T-helper 17 cell (primary cell): ENCODE measurements at places on chromosomes 2 and 18. TPM values are rescaled to one million over a fixed set of nuclear protein-coding genes. Genes with fewer than 3 reads are reported as not detected.

DNA sequence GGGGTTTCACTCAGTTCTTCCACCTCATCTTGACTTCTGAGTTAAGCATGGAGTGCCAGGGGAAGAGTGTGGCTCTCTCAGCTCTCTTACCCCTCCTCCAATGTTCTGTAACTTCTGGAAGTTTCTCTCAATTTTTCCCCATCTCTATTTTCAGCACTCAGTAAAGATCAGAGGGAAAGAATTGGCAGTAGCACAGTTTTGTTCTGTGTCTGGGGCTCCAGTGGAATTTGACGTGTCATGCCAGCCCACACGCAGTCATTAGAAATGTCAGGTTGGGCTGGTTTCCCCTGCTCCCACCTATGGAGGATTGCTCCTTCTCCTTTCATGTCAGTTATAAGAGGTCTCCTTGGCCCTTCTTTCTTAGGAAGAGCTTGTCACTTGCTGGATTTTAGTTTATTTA is 104.6 kb upstream of the COL3A1 start:
- H3K4me3 ChIP-seq, result no peak overlapping the region
- no peak overlapping the region for H3K27ac ChIP-seq
- no peaks in the 10 kb centered on the region for H3K27me3 ChIP-seq
- DNase-seq, result no peak

- no peaks in the 10 kb centered on the region for H3K27me3 ChIP-seq
- H3K4me3 ChIP-seq, result no peak overlapping the region
- no peak overlapping the region for H3K27ac ChIP-seq
- no peaks in the 10 kb centered on the region for H3K36me3 ChIP-seq
- no peak for DNase-seq
These were observed 504.3 kb downstream of the SOX11 start for GRCh38 chr2:6196449-6196848.

DNA sequence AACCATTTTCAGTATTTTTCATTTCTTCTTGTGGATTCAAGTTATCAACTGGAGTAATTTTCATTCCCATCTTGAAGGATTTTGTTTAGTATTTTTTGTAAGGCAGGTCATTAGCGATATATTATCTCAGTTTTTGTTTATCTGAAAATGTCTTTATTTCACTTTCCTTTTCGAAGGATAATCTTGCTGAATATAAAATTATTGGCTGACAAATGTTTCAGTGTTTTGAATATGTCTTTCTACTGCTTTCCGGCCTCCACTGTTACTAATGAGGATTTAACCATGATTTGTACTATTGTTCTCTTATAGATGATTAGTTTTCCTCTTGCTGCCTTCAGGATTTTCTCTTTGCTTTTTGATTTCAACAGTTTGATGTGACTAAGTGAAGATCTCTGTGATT is 58.3 kb upstream of the ZNF396 start:
- no peak overlapping the region for H3K4me3 ChIP-seq
- DNase-seq, result no peak
- H3K27ac ChIP-seq, result no peak overlapping the region
- H3K4me1 ChIP-seq, result no peaks in the 10 kb centered on the region
- H3K36me3 ChIP-seq, result no peaks in the 10 kb centered on the region
- peaks cover 5% of the 10 kb centered on the region for H3K27me3 ChIP-seq

DNA sequence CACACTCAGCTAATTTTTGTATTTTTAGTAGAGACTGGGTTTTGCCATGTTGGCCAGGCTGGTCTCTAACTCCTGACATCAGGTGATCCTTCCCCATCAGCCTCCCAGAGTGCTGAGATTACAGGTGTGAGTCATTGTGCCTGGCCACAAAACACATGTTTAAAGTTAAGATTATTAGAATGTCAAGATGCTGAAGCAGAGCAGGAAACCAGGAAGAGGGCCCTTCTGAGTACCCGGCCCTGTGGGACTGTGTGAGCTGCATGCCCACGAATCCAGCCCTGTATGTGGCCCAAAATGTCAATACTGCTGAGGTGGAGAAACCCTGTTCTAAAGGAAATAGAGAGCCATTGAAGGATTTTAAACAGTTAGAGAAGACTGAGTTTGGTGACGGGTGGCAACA is 31.0 kb upstream of the REV1 start:
- H3K36me3 ChIP-seq, result no peaks in the 10 kb centered on the region
- peaks cover 43% of the 10 kb centered on the region for H3K27me3 ChIP-seq
- no peak for DNase-seq
- no peaks in the 10 kb centered on the region for H3K4me1 ChIP-seq

SPRED2 gene
- total RNA-seq, result 1.6 TPM

GKN2 gene
- not detected for total RNA-seq

CTLA4 gene
- total RNA-seq, result 109 TPM

CYTIP gene
- 286 TPM for total RNA-seq

GPR35 gene
- 14.4 TPM for total RNA-seq
